ENCODE measurements at places on chromosomes 2 and 18. TPM values are rescaled to one million over a fixed set of nuclear protein-coding genes. Genes with fewer than 3 reads are reported as not detected.

The FOXD4L1 gene
- 0.13 TPM for total RNA-seq

The FRZB gene
- total RNA-seq, result 0.38 TPM

The CABYR gene
- total RNA-seq, result 0.90 TPM

The NT5C1B gene
- total RNA-seq, result not detected

The GAREM2 gene
- under 0.01 TPM for total RNA-seq

The SETBP1 gene
- total RNA-seq, result 1.3 TPM
